ENCODE measurements at places on chromosomes 2 and 18.

DNA sequence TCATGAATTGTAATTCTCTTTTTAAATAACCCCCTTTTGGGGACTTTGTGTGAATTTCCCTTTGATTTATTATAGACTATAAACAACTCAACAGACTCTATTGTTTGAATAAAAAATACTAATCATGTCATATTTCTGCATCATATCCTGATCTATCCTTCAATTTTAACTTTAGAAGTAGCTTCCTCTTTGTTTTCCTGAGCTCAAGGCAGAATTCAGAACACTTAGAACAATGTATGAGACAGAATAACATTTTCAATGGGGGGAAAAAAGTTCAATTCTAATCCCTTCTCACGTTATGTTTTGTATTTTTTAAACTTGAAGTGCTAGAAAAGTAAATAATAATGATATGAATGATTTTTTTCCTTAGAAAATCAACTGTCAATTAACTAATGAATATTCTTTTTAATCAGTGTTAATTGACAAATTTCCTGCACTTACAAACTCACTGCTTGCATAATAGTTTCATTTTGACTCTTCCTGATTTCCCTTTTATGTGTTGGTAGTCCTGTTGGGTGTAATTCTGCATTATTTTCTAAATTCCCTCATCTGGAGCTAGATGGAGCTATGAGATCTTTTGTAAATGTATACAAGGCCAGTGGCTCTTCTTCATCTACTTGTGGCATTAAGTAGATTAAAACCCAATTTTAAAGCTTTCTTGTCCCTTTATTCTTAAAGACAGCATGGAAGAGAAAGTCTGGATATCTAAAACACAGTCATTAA is 326.1 kb downstream of the PARD3B start:
- no peak for DNase-seq

- DNase-seq = no peak
These were observed 142.3 kb downstream of the RBM43 start for GRCh38 chr2:151119374-151119773.

GRCh38 chr2:72011791-72012190 is 135.9 kb downstream of the CYP26B1 start:
- DNase-seq = no peak

DNA sequence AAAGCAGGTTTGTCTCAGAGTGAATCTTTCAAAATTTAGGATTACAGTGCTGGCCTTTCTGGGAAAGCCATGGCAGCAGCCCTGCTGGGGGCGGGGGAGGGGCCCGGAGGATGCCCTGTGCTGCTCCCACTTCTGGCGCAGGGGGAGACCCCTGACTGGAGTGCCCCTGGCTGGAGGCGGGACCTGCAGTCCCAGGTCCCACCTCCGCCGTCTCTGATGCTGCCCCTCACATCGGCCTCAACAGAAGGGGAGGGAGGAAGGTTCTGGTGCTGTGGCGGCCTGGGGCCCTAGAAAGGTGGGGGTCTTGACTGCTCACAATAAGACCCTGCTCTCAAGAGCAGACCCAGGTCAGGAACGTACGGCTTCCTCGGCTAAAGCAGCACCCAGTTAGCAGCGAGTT is 216.4 kb downstream of the TWIST2 start:
- no peak for DNase-seq

GRCh38 chr2:151267537-151267936 is 5.9 kb upstream of the RBM43 start:
- no peak for DNase-seq
